Naive thymus-derived CD8-positive, alpha-beta T cell (primary cell): ENCODE measurements at places on chromosomes 1 and 21.

GRCh38 chr1:88802404-88802803 lies 89.0 kb downstream of the GTF2B start:
- DNase-seq = no peak

- no peak for DNase-seq
Measured at GRCh38 chr21:28371713-28372112, 621.0 kb downstream of the LTN1 start.

DNA sequence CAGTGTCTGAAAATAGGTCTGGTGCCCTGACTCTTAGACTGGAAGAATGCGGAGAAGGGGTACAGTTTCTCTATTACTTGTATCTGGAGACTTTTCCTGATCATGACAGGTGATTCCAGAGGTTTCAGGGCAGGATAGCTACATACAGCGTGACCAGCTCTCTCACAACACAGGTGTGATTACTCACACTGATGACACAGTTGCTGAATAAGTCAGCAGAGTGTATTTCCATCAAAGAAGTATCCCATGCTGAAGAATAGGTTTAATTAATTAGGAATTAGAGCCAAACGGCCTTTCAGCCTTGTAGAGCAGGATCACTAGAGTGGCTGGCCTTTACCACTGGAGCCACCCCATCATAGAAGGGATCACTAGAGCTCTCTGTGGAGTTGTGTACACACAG lies 298.6 kb downstream of the LMX1A start:
- no peak for DNase-seq

- no peak for DNase-seq
Measured at GRCh38 chr1:192983349-192983980, 75.7 kb downstream of the UCHL5 start.

DNA sequence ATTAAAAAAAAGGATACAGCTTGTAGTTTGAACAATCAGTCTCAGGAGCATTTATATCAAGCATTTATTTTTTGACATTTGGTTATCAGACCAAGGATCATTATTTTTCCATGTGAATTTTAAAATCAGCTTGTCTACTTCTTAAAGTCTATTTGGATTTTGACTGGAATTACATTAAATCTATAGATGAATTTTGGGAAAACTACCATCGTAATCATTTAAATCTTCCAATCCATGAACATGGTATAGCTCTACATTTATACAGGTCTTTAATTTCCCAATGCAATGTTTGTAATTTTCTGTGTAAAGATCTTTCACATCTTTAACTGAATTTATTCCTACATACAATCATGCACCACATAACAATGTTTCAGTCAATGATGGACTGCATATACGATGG lies 203.2 kb downstream of the AKT3 start:
- DNase-seq = no peak

GRCh38 chr1:171611306-171611705 lies 10.7 kb upstream of the MYOCOS start:
- no peak for DNase-seq

- peak; percentile 78 for DNase-seq
Measured at GRCh38 chr1:228058949-228059633, 23.4 kb upstream of the ARF1 start.

- no peak for DNase-seq
Measured at GRCh38 chr1:2532485-2533160, 2.6 kb upstream of the HES5 start.

- DNase-seq = no peak
Measured at GRCh38 chr1:240539769-240540414, 72.1 kb downstream of the GREM2 start.

DNA sequence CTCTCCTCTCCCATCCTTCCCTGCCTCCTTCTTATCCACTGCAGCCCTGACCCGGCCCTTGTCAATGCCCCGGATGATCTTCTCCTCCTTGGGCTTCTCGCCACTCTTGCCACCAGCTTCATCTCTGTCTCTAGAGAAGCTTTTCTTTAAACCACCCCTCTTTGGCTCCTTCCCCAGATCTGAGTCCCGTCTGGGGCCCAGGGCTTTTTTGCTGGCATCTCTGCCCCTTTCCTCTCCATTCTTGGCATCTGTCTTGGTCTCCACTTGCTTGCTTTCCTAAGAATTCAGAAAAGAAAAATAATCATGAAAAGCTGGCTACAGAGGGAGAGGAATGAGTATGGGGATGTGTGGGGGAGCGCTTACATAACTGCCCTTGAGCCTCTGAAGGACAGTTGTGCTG lies 11.8 kb downstream of the SHISA4 start:
- DNase-seq = no peak

- no peak for DNase-seq
Measured at GRCh38 chr1:205777994-205778393, 2.7 kb upstream of the RAB29 start.

- no peak for DNase-seq
Measured at GRCh38 chr1:167479331-167479979, 38.9 kb downstream of the CD247 start.

DNA sequence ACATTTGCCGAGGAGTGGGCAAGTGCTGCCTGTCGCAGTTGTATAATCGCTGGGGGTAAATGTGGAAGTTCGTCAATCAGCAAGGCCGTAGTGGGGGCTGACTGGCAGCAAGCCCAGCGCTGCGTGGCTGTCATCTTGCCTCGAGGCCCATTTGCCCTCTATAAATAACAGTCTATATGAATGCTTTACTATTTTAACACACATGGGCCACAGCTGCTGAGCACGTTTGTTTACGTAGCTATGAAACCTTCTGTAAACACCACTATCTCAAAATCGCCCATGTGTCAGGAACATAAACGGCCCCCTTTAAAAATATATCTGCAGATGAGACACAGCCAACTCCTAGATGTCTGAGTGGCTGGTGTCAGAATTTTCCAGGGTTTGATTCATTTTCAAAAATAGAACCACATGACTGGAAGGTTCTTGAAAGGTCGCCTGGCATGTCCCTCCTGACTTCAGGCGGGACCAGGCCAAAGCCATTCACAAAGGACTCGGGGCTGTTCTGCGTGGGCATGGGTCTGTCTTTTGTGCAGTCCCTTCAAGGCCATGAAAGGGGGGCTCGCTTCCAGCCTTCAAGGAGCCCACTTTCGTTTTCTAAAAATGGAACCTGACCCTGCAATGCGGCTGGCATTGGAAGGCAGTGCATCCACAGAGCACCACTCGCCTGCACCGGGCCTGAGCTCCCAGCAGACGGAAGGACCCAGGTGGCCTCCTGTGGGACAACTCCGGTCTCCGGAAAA lies 205.5 kb downstream of the KCNJ6 start:
- no peak for DNase-seq

DNA sequence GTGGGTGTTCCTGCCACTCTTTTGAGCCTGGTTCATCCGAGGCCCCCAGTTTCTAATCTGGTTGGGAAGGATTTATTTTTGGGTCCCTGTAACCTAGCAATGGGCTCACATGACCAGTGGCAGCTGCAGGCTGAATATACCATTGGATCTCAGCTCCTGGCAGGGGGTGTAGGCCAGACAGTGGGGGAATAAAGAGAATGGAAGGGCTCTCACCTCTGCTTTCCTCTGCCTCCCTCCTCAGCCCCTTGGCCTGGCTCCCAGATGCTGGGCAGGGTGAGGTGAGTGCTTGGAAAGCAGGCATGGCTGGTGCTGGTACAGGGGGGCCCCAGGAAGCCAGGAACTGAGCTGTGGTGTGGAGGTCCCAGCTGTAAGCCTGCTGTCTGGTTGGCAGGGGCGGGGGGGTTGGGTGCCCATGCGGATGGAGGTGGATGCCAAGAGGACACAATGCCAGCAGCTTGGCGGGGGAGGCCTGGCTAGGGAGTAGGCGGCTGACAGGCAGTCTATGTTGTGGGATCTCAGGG lies 3.6 kb upstream of the GPR61 start:
- DNase-seq = no peak

DNA sequence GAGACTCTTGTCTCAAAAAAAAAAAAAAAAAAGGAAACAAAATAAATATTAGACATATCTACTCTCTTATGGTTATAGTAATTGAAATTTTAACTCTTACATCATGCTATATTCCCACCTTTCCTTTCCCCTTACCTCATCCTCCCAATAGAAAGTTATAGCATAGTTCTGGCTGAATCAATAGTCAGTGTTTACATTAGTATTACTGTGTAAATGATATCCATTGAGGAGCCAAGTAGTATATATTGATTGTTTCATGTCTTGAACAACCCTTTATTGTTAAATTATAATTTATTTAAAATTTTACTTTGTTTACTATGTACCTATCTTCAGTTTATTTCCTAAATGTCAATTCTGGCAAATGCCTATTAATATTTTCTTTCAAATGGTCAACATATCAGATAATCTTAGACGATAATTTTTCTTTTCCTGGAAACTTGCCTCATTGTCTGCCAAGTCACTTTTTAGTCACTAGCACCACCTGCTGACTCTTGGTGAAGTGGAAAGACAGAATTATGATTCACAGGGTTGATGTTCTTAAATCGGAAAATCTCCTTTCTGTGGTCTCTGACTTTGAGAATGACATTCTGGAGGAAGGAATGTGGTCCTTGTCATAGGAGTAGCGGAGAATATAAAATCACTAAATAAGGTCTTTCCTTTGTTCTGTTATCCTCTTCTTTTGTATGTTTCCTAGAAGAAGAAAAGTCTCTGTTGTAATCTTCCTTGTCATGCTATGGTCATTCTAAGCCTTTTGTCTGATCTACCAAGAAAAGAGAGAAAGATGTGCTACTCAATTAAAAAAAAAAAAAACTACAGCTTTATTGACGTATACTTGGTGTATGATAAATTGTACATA lies 8.6 kb downstream of the HJV start:
- DNase-seq = peak; percentile 79

- no peak for DNase-seq
Measured at GRCh38 chr1:209421978-209422680, 161.4 kb upstream of the CAMK1G start.

GRCh38 chr1:202204065-202204464 lies 10.5 kb downstream of the LGR6 start:
- no peak for DNase-seq

DNA sequence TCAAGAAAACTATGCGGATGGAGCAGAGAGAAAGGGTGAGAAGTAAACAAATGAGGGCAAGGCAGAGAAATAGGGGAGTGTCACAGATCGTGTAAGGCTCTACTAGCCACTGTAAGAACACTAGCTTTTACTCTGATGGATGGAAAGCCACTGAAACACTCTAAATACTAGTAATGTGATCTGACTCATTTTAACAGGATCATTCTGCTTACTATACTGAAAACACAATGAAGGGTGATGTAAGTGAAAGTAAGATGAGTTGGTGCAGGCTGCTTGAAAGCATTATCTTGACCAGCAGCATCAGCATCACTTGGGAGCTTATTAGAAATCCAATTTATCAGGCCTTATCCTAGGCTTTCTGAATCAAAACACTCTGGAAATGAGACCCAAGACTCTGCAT lies 32.7 kb downstream of the TUT4 start:
- DNase-seq = no peak

GRCh38 chr1:183360473-183360872 lies 57.7 kb downstream of the NMNAT2 start:
- DNase-seq = no peak

GRCh38 chr1:4734791-4735190 lies 80.4 kb downstream of the AJAP1 start:
- no peak for DNase-seq

GRCh38 chr1:42680921-42681683 lies 1.1 kb upstream of the YBX1 start:
- peak; percentile 6 for DNase-seq

- no peak for DNase-seq
Measured at GRCh38 chr21:45091550-45092322, 17.4 kb downstream of the ADARB1 start.

DNA sequence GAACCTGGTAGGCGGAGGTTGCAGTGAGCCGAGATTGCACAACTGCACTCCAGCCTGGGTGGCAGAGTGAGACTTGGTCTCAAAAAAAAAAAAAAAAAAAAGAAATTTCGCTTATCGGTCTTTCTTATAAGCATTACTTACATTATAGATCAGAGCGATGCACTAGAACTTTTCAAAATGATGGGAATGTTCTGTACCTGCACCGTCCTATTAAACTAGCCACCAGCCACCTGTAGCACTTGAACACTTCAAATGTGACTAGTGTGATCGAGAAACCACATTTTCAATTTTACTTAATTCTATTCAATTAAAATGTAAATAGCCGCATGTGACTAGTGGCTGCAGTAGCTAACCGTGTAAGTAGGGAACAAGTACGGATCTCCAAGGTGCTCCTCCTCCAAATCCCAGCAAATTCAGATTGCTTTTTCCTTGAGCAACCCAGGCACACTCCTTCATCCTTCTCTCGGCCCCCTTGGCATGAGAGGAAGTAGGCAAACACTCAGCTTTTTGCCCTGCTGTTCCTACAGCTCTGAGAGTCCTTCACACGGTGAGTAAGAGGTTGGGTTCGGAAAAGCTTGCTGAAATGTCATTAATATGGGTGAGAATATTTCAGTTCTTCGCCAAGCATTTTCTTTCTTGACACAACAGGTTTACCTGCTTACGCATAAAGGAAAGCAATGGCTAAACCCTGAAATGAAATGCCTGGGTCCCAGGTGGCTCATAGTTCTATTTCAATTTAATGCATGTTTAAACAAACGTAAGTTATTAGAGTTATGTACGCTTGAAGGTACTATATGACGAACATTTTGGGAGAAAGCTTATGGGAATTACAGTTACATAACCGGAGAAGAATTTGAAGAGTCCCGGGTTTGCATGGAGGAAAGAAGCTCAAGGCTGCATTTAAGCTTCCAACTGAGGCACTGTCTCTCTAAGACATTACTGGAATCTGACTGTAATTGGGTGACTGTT lies 69.5 kb upstream of the HUNK start:
- no peak for DNase-seq

GRCh38 chr1:150233359-150234308 lies 2.3 kb downstream of the ANP32E start:
- DNase-seq = peak; percentile 17

DNA sequence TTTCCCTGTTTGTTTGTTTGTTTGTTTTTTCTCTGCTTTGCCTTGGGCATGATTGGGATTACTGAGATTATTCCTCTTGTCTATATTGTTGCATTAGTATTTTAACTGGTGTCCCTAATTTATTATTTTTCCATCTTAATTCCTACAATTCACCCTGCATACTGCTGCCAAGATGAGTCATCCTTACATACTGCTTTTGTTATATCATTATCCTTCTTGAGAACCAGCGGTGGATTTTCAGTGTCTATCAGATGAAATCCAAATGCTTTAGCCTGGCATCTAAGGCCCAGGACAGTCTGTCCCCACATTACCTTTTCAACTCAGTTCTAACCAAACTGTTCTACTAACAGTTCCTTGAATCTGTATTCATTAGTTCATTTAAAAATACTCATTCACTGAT lies 101.7 kb downstream of the OLFML2B start:
- DNase-seq = no peak

DNA sequence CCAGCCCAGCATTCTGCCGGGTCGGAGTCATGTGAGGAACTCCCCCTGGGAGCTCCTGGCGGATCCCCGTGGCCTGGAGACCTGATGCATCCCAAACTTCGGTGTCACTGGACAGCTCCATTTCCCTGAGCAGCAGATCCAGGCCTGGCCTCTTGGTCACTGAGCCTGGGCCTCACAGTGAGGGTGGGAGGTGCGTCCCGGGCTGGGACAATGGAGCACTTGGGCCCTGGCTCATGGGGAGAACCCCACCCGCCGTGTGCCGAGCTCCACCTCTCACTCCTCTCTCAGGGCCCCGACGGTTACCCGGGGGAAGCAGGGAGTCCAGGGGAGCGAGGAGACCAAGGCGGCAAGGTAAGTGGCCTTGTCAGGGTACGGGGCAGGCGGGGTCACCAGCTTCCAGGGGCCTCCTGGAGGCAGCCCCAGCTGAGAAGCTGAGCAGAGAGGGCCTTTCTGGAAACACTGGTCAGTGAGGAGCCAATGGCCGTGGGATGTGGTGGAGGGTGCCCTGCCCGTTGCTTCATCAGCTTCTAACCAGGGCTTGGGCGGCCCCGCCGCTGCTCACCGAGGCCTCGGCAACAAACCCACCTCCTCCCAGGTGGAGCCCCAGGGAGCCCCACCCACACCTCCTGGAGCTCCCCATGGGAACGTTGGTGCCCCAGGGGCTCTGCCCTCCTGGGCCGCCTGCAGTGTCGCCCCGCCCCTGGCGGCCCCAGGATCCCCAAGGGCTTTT lies 19.8 kb downstream of the COL6A2 start:
- DNase-seq = no peak
